ENCODE measurements at places on chromosomes 1 and 21.

DNA sequence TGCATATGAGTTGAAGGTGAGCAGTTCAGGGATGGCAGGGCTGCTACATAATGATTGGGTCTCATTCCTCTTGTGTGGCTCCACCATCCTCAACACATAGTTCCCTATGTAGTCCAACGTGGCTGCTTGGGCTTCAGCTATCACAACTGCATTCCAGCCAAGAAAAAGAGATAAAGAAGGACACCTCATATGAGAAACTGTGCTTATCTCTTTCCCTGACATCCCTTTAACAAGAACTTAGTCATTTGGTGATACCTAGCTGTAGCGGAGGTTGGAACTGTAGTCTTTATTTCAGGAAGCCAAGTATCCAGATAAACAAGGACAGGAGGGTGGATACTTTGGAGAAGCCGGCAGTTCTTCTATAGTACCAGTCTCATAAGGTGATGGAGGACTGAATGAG, 42.7 kb upstream of the DNASE2B start:
- no peak for DNase-seq

DNA sequence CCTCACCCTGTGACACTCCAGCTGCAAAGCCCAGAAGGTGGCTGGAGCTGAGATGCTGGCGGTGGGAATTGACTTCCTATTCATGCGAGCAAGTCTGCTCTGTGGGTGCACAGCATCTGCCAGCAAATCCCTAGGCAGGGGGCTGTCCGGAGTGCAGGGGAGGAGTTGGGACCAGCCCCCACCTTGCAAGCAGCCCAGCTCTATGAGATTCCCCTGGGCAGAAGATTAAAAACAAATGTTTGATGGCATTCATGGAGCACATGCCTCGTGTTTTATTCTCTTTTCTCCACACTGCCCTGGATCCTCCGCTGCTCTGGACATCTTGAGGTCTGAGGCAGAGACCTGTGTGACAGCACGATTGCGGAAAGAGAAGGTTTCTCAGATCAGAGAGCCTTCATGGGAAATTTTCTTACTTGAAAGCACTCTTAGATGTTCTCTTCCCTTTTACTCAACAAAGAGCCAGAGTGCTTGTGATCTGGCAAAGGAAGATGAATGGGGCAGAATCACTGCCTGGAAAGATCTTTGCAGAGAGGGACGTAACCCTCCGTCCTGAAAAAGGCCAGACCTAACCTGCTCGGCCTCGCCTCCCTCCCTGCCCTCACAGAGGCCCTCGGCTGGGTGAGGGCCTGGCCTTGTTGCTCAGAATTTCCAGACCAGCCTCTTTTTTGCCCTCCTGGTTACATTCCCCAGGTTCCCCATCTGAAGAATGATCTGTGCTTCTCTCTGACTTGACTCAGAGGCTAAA, 597.1 kb downstream of the KIF26B start:
- no peak for DNase-seq

GRCh38 chr1:3657578-3658230, 5.4 kb downstream of the TP73 start:
- no peak for DNase-seq

GRCh38 chr1:211611818-211612217, 32.9 kb upstream of the SLC30A1 start:
- DNase-seq, result no peak

- no peak for DNase-seq
These were observed 65.6 kb downstream of the SAMSN1 start for GRCh38 chr21:14480411-14481031.

GRCh38 chr1:220353229-220354012, 81.2 kb upstream of the RAB3GAP2 start:
- DNase-seq, result no peak

DNA sequence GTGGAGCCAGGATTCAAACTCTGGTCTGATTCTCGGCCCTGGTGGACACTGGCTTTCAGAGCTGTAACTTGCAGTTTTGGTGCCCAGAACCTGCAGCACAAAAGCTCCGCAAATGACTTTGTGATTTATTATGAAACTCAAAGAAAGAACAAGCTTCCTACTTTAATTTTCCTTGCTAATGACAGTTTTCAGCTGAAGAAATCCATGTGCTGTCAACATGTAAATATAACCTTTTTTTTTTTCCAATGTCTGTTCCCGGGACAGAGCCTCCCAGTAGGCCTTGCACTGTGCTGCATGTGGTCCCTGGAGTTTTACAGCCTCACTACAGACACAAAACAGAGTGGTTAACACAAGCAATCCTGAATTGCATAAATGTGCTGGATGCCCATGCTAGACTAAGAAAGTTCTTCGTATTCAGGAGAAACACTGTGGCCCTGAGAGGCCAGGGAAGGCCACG, 62.3 kb upstream of the ANGPTL1 start:
- no peak for DNase-seq

- no peak for DNase-seq
These were observed 1.7 kb upstream of the TMEM269 start for GRCh38 chr1:42783092-42783491.

GRCh38 chr1:230113235-230113592, 46.2 kb downstream of the GALNT2 start:
- no peak for DNase-seq

DNA sequence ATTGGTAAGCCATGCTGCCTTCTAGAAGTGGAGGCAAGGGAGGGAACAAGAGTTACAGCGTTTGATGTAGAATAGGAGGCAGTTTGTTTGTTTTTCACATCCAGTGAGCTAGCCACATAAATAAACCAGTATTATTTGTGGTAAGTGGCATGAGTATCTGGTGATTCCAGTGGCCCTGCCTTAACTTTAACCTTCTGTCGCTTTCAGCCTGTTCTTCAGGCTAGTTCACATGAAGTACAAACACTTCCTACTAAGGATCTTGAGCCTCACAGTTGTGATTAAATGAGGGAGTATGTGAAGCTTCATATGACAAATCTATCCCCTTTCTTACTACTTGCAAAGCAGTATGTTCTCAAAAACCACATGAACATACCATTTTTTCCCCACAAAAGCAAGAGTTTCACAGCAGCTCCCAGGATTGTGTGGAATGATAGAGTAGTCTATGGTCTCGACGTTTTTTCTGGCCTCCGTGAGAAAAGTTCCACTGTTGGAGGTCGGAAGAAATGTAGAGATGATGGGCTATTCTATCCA, 59.5 kb downstream of the PHACTR4 start:
- no peak for DNase-seq

DNA sequence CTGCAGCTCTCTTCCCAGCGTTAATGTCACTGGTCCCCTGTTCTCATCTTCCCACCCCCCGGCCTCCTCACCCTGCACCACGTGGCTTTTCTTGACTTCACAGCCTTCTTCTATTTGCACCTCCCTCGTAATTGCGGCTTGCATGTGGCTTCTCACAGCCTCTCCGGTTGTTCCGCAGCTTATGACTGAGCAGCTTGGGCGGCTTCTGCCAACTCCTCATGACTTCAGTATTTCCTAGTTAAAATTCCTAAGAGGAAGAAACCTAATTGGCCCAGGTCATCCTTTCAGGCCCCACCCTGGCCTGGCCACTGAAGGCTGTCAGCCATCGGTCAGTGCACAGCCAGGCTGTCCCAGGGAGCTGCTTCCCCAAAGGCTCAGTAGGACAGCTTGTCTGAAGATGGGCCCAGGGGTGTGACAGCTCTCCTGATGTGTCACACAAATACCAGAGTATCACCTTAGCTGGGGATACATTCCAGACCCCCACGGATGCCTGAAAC, 8.6 kb upstream of the RERE start:
- no peak for DNase-seq

GRCh38 chr1:216815260-216816131, 92.3 kb upstream of the ESRRG start:
- no peak for DNase-seq

All from stimulated activated CD8-positive, alpha-beta memory T cell treated with anti-CD3 and anti-CD28 coated beads, Interleukin-12 subunit alpha, Interleukin-12 subunit beta, amount 100 ng/mL, for 1 hour (primary cell).